ENCODE measurements at places on chromosomes 7 and 10.

- DNase-seq: no peak
These were observed 145.6 kb upstream of the FAM20C start for GRCh38 chr7:46830-47140.

DNA sequence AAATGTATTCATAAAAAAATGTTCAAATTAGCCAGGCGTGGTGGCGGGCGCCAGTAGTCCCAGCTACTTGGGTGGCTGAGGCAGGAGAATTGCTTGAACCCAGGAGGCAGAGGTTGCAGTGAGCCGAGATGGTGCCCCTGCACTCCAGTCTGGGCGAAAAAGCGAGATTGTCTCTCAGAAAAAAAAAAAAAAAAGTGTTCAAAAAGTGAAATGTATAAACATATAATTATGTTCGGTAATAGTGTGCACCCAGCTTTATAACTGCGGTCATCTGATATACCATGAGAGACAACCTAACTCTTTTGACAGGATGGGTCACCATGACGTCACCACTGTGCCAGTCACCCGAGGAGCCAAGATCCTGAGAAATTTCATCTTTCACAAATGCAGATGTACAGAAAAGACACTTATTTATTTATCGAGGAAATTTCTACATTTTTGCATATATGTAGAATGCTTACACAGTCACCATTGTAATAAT is 594 bp upstream of the RP9 start:
- peak; percentile 6 for DNase-seq

DNA sequence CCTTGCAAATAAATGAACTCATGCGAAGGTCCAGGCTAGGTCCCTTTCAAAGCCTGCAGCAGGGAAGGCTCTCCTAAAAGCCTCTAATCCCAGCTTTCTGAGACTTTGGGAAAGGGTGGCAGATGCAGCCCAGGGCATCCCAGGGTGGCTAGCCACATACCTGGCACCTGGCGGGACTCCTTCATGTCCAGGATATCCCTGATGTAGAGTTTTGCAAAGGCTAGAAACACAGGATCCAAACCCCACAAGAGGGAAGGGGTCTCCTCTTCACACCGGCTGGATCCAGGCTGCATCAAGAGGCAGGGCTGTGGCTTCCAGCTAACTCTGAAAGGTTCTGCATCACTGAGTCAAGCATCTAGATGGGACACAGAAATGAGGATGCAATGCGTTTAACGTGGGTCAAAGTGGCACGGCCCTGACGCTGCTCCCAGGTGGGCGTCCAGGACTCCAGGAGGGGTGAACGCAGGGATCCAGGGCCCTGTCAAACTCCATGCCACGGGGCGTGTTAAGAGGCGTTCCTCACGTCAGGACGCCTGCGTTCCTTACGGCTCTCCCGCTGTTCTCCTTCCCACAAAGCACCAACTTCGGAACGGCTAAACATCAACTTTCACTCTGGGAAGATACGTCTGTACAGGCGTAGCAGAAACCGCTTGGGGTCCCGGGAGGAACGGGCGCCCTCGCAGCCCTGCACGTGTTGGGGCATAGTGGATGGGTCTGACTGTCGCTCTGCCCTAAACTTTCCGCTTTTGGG is 507 bp downstream of the STN1 start:
- DNase-seq: no peak

GRCh38 chr7:77863860-77864259 is 65.3 kb downstream of the PHTF2 start:
- DNase-seq: no peak

DNA sequence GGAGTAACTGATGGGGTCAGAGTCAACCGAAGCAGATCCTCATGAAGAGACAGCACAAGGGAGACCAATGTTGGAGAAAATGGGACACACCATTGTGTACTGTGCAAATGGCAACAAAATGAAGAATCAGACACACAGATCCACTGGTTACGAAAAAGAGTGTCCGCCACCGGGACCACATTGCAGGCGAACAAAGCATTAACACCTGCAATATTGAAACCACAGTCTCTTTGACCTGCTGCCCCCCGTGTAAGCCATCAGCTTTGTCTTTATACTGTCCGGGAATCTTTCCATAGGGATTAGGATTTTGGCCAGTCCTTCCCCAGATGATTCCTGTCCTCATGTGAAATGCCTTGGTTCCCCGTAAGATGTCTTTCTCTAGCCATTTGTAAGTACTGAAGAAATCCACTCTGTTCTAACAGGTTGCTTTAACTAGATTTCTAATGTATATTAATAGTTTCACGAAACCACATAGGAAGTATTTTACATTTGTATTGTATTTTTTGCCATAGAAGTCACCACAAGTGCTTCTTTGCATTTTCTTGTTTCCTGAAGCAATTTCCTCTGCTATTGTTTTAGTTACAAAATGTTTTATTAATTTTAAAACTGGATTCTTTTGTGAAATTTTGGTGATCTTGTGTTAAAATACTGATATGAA is 140.8 kb upstream of the NFE2L3 start:
- DNase-seq: no peak

DNA sequence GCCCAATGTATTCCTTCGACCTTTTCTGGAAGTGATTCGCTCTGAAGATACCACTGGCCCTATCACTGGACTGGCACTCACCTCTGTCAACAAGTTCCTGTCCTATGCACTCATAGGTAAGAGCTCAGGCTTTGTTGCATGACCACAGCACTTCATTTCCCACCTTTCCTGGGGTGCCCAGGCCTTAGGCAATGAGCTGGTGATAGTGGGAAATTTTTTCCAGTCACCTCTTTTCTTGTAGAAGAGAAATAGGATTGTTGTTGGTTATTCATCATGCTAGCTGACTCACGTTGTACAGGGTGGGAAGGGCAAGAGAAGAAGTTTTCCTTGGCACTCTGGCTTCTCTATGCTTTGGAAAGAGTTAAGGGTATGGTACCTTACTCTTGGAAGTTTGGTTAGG is 51.4 kb upstream of the NFKB2 start:
- no peak for DNase-seq

DNA sequence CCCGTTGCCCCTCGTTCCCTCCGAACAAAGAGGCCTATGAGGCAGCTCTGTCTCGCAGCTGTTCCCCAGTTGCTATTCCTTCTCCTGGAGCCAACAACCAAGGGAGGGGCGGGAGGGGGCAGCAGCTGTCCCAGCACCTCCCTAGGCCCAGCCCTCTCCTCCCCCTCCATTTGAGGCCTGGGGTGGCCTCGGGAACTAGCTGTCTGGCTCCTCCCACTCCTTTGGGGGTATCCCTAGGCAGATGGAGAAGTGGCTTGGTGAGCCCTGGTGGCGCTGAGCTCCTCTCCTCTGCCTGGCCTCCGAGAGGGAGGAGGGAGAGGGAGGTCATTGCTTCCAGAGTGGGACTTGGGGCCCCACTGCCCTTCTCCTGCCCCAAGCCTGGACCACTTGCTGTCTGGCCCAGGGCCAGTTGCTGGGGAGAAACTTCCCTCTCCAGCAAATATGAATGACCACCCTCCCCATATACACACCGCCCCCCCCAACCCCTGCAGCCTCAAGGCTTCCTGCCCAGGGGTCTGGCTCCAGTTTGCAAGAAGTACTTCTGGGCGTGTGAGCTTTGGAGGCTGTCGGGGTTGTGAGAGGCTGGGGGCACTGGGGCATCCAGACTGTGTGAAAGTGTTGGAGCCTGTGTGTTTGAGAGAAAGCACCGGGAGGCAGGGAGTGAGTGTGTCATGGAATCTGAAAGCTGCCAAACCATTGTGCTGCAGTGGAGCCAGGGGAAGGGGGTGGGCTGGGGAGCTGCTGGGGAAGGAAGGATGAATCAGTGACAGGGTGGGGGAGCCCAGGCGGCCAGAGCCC is 3.1 kb downstream of the FLNC start:
- DNase-seq: no peak

DNA sequence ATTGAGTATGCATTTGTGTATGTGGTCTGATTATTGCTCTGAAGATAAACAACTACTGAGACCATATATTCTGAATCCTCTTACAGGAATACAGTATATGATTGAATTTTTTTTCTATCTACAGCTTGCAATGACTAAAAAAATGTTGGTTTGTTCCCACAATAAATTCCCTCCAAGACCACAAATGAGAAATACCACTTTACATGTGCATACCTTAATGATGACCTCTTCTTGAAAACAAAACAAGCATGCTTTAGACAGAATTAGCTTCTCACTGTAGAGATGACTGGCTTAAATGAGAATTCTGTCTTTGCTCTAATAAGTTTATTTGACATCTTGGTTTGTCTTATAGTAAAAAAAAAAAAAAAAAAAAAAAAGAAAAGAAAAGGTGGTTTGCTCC is 241.5 kb downstream of the PCDH15 start:
- DNase-seq: no peak

DNA sequence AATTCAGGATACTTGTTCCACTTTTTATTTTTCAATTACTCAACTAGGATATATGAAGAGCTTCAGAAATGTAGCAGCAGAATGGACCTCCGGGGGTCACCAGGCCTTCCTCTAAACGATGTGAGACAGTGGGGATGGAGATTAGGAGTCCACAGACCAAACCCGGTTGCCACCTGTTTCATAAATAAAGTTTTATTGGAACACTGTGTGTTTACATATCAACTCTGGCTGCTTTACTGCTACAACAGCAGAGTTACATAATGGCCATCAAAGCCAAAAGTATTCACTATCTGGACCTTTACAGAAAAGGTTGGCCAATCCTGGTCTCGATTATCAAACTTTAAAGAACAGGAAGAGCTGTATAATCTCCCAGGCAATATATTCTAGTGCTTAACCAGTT is 30.8 kb downstream of the RAPGEF5 start:
- DNase-seq: no peak

DNA sequence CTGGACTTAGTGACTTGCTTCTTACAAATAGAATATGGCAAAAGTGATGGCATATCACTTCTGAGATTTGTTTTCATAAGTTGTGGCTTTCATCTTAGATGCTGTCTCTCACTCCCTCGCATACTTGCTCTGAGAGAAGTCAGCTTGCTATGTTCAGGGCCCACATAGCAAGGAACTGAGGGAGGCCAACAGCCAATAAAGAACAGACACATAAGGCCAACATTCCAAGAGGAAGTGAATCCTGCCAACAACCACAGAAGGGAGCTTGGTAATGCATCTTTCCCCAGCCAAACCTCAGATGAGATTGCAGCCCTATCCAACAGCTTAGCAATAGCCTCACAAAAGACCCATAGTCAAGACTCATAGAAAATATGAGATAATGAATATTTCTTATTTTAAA is 39.2 kb upstream of the DMTF1 start:
- no peak for DNase-seq

- DNase-seq: no peak
These were observed 186.8 kb downstream of the PARD3 start for GRCh38 chr10:34628174-34628796.

- DNase-seq: peak; percentile 48
These were observed 14.3 kb downstream of the TSPAN15 start for GRCh38 chr10:69465457-69466157.

GRCh38 chr7:71442492-71443190 is 310.7 kb downstream of the GALNT17 start:
- no peak for DNase-seq

GRCh38 chr10:12420530-12421120 is 71.3 kb downstream of the CAMK1D start:
- no peak for DNase-seq

DNA sequence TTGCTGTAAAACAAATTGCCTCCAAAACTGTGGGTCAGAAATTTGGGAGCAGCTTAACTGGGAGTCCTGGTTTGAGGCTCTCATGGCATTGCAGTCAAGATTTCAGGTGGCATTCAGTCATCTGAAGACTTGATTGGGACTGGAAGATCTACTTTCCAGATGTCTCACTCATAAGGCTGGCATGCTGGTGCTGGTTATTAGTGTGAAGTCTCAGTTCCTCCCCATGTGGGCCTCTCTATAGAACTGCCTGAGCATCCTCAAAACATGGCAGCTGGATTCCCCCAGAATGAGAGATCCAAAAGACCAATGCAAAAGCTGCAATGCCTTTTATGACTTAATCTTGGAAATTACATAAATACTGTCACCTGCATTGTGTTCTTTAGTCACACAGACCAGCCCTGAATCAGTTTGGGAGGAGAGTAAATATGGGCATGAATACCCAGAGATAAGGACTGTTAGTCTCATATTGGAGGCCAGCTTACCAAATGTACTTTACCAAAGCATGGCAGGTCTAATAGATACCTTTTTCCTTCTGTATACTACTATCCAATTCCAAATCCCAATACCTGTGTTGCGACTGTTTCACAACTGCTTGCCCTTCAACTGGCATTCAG is 6.5 kb upstream of the HERPUD2 start:
- DNase-seq: peak; percentile 43

GRCh38 chr7:154566877-154567276 is 436.0 kb downstream of the PAXIP1 start:
- no peak for DNase-seq

DNA sequence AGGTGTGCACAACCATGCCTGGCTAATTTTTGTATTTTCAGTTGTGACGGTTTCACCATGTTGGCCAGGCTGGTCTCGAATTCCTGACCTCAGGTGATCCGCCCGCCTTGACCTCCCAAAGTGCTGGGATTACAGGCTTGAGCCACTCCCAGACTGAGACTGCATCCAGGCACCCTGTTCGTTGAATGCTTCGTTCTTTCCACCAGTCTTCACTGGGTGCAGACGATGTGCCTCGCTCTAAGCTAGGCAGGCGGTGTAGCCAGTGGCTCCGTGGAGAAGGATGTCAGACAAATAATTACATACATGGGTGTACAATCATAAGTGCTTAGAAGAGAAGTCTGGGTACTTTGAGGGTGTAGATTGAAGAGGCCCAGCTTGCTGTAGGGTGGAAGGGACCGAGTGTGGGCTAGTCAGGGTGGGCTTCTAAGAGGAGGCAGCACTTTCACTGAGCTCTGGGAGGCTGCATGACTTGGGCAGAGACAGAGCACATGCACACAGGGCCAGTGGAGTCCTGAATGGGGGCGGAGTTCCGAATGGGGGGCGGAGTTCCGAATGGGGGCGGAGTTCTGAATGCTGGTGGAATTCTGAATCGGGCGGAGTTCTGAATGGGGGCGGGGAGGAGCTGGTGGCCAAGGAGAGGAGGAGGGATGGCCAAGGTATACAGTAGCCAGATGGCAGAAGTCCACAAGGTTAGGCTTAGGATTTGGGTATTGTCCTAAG is 74.3 kb downstream of the COL26A1 start:
- DNase-seq: no peak

GRCh38 chr10:117271427-117271826 is 30.5 kb downstream of the SLC18A2 start:
- DNase-seq: no peak

- no peak for DNase-seq
These were observed 92.4 kb upstream of the PIK3CG start for GRCh38 chr7:106772655-106773108.

DNA sequence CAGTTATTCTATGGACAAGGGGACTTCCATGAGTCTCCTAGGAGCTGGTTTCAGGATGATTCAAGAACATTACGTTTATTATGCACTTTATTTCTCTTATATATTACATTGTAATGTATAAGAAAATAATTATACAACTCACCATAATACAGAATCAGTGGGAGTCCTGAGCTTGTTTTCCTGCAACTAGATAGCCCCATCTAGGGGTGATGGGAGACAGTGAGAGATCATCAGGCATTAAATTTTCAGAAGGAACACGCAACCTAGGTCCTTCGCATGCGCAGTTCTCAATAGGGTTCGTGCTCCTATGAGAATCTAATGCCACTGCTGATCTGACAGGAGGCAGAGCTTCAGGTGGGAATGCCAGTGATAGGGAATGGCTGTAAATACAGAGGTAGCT is 137.9 kb downstream of the ANKRD30A start:
- no peak for DNase-seq

Measured in T-helper 2 cell (primary cell).